ENCODE measurements at places on chromosomes 5 and 9.

- peak; percentile 91 for DNase-seq
These were observed 27.1 kb upstream of the TEX10 start for GRCh38 chr9:100379862-100380261.

DNA sequence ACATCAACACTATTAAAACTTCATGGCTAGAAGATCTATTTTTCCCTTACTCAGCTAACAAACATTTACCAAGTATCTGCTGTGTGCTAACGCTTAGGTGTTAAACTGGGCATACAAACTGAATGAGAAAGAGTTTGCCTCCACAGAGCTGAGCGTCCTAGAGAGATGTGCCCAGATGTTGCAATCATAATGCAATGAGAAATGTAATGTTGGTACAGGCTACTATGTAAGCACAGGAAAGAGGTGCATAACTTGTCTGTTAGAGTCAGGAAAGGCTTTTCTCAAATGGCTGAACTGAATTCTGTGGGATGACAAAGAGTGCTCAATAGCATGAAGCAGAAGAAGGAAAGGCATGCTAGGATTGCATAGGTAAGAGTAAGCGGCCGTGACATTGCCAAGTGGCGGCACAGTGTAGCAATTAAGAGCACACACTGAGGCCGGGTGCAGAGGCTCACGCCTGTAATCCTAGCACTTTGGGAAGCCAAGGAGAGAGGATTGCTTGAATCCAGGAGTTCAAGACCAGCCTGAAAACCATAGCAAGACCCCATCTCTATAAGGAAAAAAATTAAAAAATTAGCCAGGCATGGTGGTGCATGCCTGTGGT, 137.8 kb downstream of the MEF2C start:
- no peak for DNase-seq

DNA sequence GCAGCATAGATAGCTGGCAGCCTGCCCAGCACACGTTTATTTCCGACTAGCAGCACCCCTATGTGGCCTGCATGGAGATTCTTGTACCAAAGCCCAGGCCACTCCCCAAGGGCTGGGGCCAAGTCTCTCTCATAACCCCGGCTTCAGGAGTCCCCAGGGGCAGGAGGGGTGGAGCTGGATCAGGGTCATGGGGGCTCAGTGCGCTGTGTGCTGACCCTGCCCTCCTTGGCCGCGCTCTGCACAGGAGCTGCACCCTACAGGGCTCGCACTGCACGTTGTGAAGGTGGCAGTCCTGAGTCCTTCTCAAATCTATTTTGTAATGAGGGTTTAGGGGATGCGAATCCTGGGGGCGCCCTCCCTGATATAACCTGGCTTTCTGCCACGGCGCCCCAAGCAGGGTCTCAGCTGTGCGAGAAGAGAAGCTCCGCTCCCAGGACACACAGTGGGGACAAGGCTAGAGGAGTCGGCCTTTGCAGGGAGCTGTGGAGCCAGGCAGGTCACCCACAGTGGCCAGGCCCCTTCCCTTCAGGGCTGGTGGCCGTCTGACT, 28.6 kb downstream of the NKD2 start:
- no peak for DNase-seq

- no peak for DNase-seq
These were observed 144.5 kb downstream of the SEC61B start for GRCh38 chr9:99366621-99367020.

DNA sequence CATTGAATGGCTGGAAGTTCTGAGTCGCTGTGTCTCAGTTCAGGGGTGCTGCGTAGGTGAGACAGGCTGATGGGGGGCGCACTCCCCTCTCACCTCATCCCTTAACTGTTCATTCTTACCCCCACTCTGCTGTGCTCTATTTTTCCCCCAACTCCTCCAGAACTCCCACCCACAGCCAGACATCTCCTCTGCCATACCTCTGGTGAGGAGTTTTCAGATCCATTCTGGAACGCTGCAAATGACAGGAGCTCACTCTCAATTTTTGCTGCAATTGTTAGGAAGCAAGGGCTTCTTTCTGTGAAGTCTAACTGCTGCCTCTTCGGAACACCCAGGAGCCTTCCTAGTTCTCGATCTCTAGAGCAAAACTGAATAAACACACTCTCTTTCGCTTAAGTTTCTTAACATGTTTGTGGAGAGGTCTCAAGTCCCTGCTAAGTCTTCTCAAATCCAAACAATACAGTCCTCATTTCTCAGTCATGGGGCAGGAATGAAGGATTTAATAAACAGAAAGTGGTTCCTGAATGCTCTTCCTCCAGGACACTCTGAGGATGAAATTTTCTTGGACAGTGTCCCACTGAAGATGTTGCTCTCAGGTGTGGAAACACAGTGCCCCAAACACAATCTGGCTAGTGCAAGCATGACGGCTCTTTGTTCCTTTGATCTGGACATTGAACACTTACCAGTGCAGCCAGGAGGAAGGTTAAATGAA, 387.7 kb downstream of the KDM4C start:
- DNase-seq: no peak

- no peak for DNase-seq
These were observed 473.5 kb downstream of the ACTL7B start for GRCh38 chr9:108382310-108382709.

DNA sequence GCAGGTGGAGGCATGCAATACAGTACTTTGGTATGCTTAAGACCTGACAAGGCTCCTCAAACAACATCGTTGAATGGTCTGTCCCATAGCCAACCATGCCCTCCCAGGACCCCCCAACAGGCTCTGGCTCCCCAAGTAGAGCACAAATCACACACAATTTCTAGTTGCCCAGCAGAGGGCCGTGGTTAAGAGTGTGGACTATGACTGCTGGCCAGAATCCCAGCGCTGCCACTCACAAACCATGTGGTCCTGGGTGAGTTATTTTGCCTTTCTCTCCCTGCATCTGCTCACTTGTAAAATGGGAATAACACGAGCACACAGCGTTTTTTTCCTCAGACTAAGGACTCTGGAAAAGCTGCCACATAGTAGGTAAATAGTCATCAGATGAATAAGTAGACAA, 6.5 kb downstream of the CKMT2 start:
- no peak for DNase-seq

GRCh38 chr5:59693492-59694309, 199.8 kb downstream of the PDE4D start:
- peak; percentile 39 for DNase-seq

DNA sequence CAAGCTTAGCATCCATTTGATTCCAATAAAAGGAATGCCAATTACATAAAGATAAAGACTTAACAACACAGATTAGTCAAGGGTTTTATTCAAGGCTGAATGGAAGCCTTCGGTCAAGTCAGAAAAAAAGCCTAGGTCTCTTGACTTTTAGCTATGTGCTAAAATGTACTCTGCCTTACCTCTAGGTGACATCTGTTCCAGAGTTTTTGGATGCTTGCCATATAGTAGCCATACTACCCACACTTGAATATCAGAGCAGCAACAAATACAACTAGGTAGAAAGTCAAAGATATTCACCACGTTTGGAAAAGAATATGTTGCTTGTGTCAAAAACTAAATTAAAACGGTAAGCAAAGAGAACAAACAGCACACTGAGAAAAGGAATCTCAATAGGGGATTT, 484.7 kb downstream of the ELAVL2 start:
- DNase-seq: no peak

DNA sequence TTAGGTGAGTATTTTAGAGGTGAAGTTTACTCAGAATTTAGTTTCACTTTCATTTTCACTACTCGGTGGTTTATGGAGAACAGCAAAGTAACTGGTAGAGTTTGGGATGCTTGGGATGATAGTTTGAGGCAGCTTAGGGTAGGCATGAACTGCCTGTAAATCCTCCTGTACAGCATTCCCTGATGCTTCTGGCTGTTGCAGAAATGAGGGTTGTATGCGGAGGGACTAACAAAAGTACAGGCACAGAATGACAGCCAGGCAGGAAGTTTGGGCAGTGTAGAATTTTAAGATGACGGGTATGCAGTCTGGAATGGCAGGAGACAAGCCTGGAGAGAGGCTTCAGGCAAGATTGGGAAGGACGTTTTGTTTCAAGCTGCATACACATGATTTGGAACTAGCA, 48.0 kb upstream of the FAM120AOS start:
- peak; percentile 12 for DNase-seq

DNA sequence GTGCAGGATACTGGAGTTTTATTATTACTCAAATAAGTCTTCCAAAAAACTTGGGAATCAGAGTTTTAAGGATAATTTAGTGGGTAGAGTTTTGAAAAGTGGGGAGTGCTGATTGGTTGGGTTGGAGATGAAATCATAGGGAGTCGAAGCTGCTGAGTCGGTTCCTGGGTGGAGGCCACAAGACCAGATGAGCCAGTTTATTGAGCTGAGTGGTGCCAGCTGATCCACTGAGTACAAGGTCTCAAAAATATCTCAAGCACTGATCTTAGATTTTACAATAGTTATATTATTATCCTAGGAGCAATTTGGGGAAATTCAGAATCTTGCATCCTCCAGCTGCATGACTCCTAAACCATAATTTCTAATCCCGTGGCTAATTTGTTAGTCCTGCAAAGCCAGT, 804.9 kb upstream of the SEMA6A start:
- no peak for DNase-seq

DNA sequence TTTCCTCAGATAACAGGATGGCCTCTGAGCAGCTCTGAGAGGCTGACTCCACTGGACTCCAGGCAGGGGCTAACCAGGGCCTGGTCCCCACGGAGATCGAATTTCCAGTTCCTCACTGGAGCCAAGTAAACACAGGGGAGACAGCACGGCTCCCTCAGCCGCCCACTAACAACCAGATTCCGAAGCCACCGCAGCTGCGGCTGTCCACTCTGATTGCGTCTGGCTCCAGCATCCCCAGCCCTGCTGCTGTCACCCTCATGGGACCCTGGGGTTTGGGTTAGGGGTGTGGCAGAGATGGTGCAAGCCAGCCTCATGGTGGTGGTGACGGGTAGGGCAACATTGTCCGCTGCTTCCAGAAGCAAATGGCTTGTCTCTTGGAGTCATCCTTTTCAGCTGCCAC, 172.6 kb downstream of the RGS3 start:
- no peak for DNase-seq

- no peak for DNase-seq
These were observed 51.6 kb downstream of the DAP start for GRCh38 chr5:10709409-10709808.

DNA sequence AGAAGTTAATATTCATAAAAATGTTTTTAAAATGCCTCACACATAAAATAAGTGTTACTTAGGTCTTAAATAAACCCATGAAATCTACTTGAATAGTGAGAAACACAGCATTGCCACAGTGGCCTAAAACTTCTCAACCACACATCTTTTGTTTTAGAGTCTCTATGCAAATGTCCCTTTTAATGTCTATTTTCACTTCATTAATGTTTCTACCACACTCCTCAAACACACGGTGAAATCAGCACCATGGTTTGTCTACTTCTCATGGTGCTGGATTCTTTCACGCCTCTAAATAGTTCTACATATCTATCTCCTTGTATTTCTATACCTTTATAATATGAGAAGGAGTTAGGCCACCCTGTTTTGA, 111.2 kb downstream of the EDIL3 start:
- DNase-seq: no peak

DNA sequence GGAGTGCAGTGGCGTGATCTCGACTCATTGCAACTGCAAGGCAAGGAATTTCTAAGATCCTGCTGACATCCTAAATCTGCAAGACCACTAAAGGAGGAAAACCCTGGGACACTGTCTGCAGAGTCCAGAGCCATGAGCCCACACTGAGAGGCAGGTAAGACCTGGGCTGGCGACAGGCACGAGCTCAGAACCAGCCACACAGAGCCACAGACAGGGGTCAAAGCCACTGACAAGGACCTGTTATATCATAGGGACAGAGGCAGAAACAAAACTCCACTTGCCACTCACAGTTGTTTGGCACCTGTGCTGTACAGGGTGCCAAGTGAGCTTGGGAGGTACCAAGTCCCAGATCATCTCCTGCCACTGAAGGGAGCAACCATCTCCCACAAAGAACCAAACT, 34.2 kb downstream of the IPPK start:
- DNase-seq: no peak

DNA sequence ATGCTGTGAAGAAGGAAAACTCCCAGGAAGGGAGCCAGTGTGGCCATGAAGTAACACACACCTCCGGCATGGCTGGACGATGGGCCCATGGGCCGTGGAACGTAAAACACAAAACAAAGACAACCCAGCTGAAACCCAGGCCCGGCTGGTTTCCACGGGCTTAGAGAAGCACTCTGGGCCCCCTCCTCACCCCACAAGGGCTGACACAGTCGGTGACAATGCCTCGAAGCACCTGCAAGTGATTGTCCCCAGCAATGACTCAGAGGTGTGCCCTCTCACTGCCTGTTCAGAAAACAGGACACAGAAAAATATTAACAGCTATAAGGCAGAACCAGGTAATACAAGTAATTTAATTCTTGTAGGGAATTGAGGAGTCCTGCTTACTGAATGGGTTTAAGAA, 135.3 kb downstream of the ROR2 start:
- no peak for DNase-seq

- DNase-seq: peak; percentile 44
These were observed 244.4 kb upstream of the RAI14 start for GRCh38 chr5:34411470-34412346.

DNA sequence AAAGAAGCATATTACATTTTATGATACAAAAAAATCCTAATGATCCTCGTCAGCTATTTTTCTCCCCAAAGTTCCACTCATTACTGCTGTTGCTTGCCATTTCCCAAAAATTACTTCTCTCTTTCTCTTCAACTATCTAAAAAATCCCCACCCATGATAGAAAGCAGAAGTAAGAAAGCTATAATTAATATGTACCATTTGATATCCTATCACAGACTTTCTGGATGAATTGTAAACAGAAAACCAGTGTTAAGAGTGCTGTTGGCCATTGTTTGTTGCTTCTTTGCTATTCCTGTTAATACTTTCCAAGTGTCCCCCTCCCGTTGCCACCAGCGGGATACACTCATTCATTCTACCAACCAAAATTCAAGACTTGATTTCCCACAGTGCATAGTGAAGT, 136.3 kb upstream of the SMARCA2 start:
- DNase-seq: no peak
